ENCODE measurements at places on chromosomes 4 and X. TPM values are rescaled to one million over a fixed set of nuclear protein-coding genes. Genes with fewer than 3 reads are reported as not detected.

DNA sequence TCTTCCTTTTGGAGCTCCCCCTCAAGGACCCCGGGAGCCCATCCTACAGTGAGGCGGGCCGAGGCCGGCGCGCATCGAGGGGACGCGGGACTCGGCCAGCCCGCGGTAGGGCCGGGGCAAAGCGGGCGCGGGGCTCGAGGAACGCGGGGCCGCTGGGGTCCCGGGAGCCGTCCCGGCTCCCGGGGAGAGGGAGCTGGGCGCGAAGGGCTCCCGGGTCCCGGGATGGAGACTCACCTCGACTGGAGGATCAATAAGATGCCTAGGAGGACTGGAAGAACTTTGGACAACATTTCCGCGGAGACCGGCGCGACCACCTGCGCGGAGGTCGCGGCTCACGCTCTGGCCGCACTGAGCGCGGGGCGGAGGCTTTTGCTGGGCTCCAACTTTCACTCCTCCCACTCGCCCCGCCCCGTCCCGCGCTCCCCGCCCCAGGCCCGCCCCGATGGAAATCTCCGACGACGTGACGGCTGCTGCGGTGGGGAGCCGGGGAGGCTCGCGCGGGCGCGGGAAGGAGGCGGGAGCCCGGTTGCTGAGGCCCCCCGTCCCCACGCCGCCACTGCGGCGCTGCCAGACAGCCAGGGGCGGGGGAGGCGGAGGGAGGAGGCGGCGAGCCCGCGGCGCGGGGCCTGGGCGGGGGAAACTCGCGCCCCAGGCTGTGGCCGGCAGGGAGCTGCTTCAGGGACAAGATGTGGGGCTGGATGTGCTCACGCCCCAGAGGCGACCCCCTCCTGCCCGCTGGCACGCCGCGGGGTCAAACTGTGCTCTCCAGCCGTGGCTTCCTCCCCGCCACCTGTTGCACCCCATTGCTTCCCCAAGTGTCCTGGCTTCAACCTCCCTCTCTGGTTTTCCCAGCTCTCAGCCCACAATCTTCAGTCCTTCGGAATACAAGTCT is at the start of gene GABRE:
TSS of gene GABRE (minus strand) at position 341 of the 892 bp plus-strand sequence. CDS start at position 290, 51 bp downstream.
- H3K4me3 ChIP-seq = no peak within 1 kb of the TSS
- DNase-seq = peak; percentile 34
- H3K36me3 ChIP-seq = no peaks in the 10 kb centered on the region
- H3K27ac ChIP-seq = peak within 1 kb of the TSS; percentile 25

Gene CABS1
- not detected for total RNA-seq

GRCh38 chr4:174539571-174539970 is 17.3 kb upstream of the HPGD start:
- no peak overlapping the region for H3K4me3 ChIP-seq
- peaks cover 12% of the 10 kb centered on the region for H3K4me1 ChIP-seq
- no peaks in the 10 kb centered on the region for H3K27me3 ChIP-seq
- H3K27ac ChIP-seq = no peak overlapping the region
- no peak for DNase-seq
- no peaks in the 10 kb centered on the region for H3K36me3 ChIP-seq

DNA sequence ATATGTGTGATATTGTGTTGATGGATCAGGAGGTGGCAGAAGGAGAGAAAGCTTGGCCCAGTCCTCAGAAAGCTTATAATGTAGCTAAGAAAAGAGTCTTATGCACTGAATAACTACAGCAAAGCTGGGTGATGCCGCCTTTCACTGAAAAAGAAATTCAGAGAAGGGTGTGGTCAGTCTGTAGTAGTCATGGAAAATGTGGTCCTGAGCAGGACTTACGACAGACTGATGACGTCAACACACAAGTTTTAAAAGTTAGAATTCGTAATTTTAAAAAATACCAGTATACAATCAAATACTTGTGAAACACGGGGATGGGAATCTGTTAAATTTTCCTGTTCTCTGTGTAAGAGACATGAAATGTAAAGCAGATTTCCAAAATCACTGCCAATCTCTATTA is 87.0 kb upstream of the RAPGEF2 start:
- DNase-seq = no peak
- H3K27me3 ChIP-seq = no peaks in the 10 kb centered on the region
- no peak overlapping the region for H3K27ac ChIP-seq
- H3K36me3 ChIP-seq = no peaks in the 10 kb centered on the region

Gene RAPGEF2
- 90.4 TPM for total RNA-seq

DNA sequence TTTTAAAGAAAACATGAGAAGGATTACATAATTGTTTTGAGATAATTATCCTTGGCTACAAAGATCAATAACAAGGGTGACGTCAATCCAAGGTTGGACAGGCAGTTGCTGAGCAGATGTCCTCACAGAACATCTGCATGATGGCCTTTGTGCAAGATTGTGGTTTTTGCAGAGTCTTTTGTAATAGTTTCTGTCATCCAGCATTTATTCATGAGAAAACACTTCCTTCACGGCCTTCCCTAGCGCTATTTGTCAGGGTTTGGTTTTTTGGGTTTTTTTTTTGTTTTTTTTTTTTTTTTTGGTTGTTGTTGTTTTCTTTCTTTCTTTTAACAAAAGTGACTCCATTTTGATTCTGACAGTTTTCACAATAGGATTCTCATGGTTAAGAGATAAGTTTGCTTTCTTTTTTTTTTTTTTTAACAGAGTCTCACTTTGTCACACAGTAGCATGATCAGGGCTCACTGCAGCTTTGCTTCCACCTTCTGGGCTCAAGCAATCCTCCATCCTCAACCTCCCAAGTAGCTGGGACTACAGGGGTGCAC is 31.5 kb upstream of the ELF2 start:
- H3K27ac ChIP-seq = no peak overlapping the region
- H3K4me1 ChIP-seq = no peaks in the 10 kb centered on the region
- no peak overlapping the region for H3K4me3 ChIP-seq
- no peaks in the 10 kb centered on the region for H3K27me3 ChIP-seq
- no peaks in the 10 kb centered on the region for H3K36me3 ChIP-seq
- no peak for DNase-seq

Gene PDCL2
- not detected for total RNA-seq

GRCh38 chrX:10120331-10120730 is 36.4 kb upstream of the CLCN4 start:
- no peak overlapping the region for H3K4me3 ChIP-seq
- H3K4me1 ChIP-seq = peaks cover 2% of the 10 kb centered on the region
- DNase-seq = no peak
- no peak overlapping the region for H3K27ac ChIP-seq
- H3K27me3 ChIP-seq = no peaks in the 10 kb centered on the region
- H3K36me3 ChIP-seq = peaks cover 1% of the 10 kb centered on the region

DNA sequence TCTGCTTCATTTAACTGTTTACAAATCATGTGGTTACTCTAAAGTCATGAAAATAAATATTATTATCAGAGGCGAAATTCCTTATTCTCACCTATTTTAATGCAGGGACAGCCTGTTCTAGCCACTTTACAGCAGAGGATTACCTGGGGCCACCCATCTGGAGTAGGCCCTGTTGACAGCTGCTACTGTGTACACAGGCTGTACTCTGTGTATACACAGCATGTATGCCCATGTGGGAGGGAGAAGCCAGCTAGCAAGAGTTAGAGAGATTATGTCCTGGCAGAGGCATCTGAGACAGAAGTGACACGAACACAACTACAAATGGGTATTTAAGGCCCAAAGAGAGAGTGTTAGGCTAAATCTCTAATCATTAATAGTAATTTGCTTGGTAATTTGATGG is 62.1 kb downstream of the GPRIN3 start:
- no peaks in the 10 kb centered on the region for H3K36me3 ChIP-seq
- H3K4me1 ChIP-seq = no peaks in the 10 kb centered on the region
- DNase-seq = no peak
- no peaks in the 10 kb centered on the region for H3K27me3 ChIP-seq
- no peak overlapping the region for H3K27ac ChIP-seq
- no peak overlapping the region for H3K4me3 ChIP-seq

Gene CYTL1
- not detected for total RNA-seq

- no peaks in the 10 kb centered on the region for H3K36me3 ChIP-seq
- no peaks in the 10 kb centered on the region for H3K4me1 ChIP-seq
- no peak for DNase-seq
- no peak overlapping the region for H3K27ac ChIP-seq
Observed at GRCh38 chrX:5409106-5409505, 819.6 kb downstream of the NLGN4X start.
